Right hindlimb (tissue), 1 donor: ENCODE measurements at places on chromosomes 7 and 10.

DNA sequence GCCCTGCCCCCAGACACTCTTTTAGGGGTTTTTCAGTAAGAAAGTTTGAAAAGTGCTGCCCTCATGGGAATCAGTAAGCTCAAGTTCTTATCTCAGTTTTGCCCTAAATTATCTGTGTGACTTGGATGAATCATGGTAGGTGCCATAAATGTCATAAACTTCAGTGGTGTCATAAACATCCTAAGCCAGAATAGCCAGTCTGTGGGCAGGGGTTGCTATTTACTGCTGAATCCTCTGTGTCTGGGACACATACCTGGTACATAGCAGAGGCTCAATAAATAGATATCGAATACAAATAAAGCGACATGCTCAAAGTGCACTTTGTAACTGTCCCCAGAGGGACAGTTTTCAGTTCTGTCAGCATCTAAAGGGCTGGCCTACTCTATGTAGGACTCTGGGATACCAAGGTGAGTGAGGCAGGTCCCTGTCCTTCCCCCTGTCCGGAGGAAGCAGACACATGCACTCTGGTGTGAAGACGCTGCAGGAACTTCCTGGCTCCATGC, 502.1 kb downstream of the RPS24 start:
- no peak for DNase-seq

GRCh38 chr10:99788598-99789256, 6.3 kb downstream of the ABCC2 start:
- DNase-seq = peak; percentile 75

DNA sequence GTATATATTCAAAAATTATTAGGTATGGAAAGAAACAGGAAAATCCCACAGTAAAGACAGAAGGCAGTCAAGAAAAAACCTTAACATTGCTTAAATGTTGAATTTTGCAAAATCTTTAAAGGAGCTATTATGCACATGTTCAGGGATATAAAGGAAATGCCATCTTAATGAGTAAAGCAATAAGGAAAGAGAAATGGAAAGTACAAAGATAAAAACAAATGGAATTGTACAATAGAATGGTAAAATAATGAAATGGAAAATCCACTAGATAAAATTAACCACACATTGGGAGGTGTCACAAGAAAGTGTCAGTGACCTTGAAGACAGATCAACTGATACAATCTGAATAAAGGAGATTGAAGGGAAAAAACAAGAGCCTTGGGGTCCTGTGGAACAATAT, 82.0 kb downstream of the KIF20B start:
- DNase-seq = no peak

DNA sequence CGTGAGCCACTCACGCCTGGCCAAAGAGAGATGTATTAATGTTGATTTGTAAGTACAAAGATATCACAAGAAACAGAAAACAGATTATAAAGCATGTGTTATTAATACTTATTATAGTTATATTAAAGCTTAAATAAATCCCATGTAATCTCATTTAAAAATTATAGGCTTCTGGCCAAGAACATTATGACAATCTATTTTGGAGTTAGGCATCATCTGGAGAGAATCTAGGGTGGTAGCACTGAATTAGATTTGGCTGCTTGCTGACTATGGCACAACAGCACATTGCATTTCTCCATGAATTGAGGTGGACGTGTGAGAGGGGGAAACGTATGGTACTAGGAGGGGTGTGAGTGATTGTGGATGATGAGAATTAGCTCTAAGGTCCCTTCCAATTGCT, 16.8 kb upstream of the SLC16A12 start:
- DNase-seq = no peak

- DNase-seq = no peak
Measured at GRCh38 chr7:2757361-2757903, 69.4 kb downstream of the AMZ1 start.

- no peak for DNase-seq
Measured at GRCh38 chr7:22712999-22713398, 14.0 kb upstream of the IL6 start.
